ENCODE measurements at places on chromosomes 7 and 10.

DNA sequence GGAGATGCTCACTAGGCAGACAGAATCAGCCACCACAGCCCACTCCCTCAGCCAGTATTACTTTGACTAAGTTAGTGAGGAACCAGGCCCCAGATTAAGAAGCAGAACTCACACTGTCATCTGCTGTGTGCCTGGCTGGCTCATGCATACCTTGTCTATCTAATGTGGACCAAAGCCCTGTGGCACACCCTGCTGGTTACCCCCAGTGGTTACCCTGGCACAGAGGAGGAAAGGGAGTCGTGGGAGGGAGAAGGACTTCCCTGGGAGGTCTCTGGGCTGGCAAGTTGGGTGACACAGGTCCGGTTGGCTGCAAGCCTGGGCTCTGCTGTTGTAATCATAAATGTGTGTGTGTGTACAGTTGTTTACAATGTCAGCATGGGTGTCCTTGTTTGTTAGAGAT lies 7.5 kb upstream of the SH2D4B start:
- DNase-seq = no peak

GRCh38 chr10:58278274-58278961 lies 9.5 kb downstream of the CISD1 start:
- DNase-seq = no peak

- no peak for DNase-seq
Measured at GRCh38 chr7:137956591-137956990, 45.3 kb downstream of the CREB3L2 start.

- no peak for DNase-seq
Measured at GRCh38 chr10:78191301-78191700, 157.6 kb downstream of the RPS24 start.

DNA sequence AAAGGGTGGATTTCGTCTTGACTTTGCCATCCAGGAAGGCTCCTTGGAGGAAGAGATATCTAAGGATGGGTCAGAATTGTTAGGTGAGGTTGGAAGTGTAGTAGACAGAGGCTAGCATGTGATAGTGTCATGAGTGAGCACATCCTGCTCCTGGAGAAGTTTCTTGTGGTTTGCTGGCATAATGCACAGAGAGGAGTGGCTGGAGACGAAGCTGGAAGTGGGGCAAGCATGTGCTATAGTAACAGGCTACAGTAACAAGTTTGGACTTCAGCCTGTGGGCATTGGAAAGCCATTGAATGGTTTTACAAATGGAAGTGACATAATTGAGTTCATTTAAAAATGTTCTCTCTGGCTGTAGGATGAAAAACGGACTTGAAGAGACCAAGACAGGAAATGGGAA lies 175.6 kb upstream of the VWC2 start:
- DNase-seq = no peak

GRCh38 chr7:44067064-44067951 lies 1.9 kb upstream of the PGAM2 start:
- DNase-seq = no peak

DNA sequence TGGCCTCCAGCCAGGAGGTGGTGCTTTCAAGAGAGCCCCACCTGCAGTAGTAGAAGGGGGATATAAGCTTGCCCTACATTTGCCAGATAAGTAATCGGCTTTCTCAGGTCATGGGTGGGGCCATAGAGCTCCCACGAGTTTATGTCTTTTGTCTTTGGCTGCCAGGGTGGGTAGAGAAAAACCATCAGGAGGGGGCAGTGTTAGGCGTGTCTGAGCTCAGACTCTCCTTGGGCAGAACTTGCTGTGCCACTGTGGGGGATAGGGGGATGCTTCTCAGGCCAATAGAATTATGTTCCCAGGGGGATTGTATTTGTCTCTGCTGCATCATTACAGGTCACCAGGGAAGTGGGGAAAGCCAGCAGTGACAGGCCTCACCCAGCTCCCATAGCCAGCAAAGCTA lies 12.3 kb upstream of the MRPS33 start:
- no peak for DNase-seq

- no peak for DNase-seq
Measured at GRCh38 chr7:44335184-44335583, 9.8 kb upstream of the CAMK2B start.

- no peak for DNase-seq
Measured at GRCh38 chr7:25180592-25180923, 47.7 kb downstream of the NPVF start.

- DNase-seq = no peak
Measured at GRCh38 chr10:70357565-70357964, 24.9 kb downstream of the LRRC20 start.

- DNase-seq = no peak
Measured at GRCh38 chr7:140722254-140722653, 25.7 kb downstream of the NDUFB2 start.

GRCh38 chr10:93498166-93498565 lies 1.8 kb downstream of the CEP55 start:
- DNase-seq = no peak

DNA sequence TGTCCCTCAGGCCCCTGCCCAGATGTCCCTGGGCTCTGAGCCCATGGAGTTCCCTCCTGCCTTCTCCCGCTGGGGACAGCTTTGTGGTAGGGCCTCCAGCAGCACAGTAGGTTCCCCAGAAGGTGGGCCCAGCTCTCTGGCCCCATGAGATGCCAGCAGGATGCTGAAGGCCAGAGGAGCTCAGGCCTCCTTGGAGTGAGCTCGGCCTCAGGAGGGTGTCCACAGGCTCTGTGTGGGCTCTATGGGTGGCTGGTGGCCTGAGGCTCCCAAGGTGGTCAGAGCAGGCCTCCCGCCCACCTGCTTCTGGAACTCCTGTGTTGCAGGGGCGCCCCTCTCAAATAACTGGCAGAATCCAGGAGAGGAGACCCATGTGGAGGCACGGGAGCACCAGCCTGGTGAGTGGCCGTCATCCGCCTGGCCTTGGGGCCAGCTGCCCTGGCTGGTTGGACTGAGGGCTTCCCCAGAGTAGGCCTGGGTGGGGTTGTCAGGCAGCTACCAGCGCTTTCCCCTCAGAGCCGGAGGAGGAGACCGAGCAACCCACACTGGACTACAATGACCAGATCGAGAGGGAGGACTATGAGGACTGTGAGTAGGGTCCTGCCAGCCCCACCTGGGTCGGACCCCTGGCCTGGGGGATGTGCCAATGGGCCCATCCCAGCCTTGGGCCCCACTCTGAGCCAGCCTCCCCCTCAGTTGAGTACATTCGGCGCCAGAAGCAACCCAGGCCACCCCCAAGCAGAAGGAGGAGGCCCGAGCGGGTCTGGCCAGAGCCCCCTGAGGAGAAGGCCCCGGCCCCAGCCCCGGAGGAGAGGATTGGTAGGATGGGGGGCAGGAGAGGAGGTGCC lies 3.2 kb downstream of the AEBP1 start:
- DNase-seq = no peak

- DNase-seq = no peak
Measured at GRCh38 chr7:95749515-95749914, 22.8 kb upstream of the DYNC1I1 start.

DNA sequence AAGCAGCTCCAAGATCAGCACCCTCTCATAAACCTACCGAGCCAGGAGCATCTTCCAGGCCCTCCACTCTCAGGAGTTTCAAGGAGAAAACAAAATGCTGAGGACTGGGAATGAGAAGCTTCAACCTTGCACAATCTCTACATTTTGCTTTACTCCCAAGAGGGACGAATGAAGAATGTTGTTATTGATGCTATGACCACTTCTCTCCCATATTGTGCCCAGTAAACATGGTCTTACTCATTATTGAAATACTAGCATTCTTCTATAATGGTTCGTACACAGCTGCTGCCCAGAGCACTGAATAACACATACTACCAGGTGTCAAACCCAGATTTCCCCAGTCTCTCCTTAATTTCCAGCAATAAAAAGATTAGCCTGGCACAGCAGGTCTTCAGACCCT lies 63.4 kb upstream of the BET1 start:
- DNase-seq = no peak

- DNase-seq = no peak
Measured at GRCh38 chr7:127209886-127210285, 42.9 kb downstream of the GRM8 start.

GRCh38 chr7:22240904-22241571 lies 115.9 kb downstream of the RAPGEF5 start:
- no peak for DNase-seq
